ENCODE measurements at places on chromosomes 4 and X. TPM values are rescaled to one million over a fixed set of nuclear protein-coding genes. Genes with fewer than 3 reads are reported as not detected.

IL21 gene
- total RNA-seq: not detected

GRCh38 chr4:4361883-4362282, 25.0 kb upstream of the NSG1 start:
- H3K4me1 ChIP-seq: no peaks in the 10 kb centered on the region
- no peaks in the 10 kb centered on the region for H3K36me3 ChIP-seq
- H3K27me3 ChIP-seq: peaks cover 19% of the 10 kb centered on the region
- DNase-seq: no peak
- H3K4me3 ChIP-seq: no peak overlapping the region

SYN1 gene
- not detected for total RNA-seq

TBC1D8B gene
- 1.8 TPM for total RNA-seq

DNA sequence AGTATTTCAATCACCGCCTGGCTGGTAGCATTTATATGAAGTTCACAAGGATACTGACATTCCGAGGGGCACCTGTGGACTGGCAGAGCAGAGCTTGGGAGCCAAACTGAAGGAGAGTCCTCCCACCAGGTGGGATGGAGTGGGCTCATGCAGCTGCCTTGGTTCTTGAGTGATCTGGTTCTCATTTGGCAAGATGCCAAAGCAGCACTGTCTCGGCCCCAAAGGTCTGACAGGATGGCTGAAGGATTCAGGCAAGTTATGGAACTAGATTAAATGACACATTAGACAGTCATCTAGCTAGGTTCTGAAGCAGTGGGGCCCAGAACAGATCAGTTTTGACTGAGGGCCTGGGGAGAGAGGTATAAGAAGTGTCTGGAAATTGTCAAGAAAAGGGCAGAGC, 3.2 kb downstream of the FGF16 start:
- DNase-seq: no peak
- H3K27me3 ChIP-seq: no peaks in the 10 kb centered on the region
- no peaks in the 10 kb centered on the region for H3K36me3 ChIP-seq

GRCh38 chrX:110397339-110397738, 38.7 kb downstream of the RTL9 start:
- peak; percentile 36 for DNase-seq
- H3K4me3 ChIP-seq: no peak overlapping the region
- H3K36me3 ChIP-seq: no peaks in the 10 kb centered on the region
- peaks cover 51% of the 10 kb centered on the region for H3K4me1 ChIP-seq
- peak overlapping the region; percentile 56 for H3K27ac ChIP-seq
- H3K27me3 ChIP-seq: no peaks in the 10 kb centered on the region

DNA sequence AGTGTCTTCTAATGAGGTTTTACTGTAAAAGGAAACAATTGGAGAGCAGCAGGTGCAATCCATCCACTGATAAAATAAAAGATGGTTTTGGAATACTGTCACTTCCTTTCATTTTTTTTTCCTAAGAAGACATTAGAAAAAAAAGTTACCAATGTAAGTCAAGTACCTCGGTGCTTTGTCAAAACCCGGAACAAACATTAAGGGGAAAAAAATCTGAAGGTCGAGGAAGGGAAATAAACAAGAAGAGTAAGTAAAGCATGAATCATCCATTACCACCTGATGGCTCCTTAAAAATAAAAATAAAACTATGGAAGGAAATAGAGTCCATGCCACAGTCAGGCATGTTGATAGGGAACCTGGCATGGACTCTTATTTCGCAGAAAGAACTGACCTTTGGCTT, 15.3 kb upstream of the XPNPEP2 start:
- peaks cover 24% of the 10 kb centered on the region for H3K4me1 ChIP-seq
- peak; percentile 65 for DNase-seq
- H3K4me3 ChIP-seq: no peak overlapping the region

DNA sequence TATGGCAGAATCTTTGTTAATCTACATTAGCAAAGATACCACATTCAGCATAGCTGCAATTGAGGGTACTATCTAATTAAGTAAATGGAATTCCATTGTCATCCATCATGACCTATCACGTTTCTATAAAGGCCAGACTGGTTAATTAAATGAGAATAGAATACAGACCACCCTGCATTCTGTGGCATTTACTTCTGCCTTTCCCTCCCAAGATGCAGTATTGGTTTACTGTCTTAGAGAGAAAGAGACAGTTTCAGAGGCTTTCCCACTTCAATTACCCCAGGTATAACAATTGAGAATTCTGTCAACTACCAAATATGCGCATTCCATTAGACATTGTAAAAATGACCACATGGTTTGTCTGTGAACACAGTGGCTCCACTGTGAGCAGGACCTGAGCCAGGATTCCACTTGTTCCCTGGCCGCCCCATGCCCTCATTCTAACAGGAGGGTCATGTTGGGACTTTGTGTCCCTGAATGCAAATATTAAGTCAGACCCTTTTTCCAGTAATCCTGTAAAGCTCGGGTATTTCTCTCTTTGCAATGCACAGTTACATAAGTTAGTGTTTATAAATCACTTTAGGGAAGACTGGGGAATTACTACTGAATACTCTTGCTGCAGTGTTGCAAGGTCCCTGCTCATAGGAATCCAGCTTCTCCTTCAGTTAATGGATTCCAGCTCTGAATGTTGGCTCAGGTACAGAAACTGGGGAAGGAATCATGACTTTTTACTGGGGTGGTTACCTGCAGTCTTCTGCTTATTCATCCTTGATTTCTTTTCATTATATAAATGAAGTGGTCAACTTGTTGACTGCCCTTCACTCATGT, 261.0 kb downstream of the PDGFC start:
- peak; percentile 1 for DNase-seq
- no peak overlapping the region for H3K4me3 ChIP-seq
- no peaks in the 10 kb centered on the region for H3K36me3 ChIP-seq
- H3K27ac ChIP-seq: no peak overlapping the region
- H3K27me3 ChIP-seq: no peaks in the 10 kb centered on the region

RTL5 gene
- total RNA-seq: 0.23 TPM

FHIP1A gene
- total RNA-seq: 13.8 TPM

GRCh38 chrX:36504625-36505024, 503.5 kb upstream of the FAM47C start:
- no peaks in the 10 kb centered on the region for H3K27me3 ChIP-seq
- H3K4me3 ChIP-seq: no peak overlapping the region
- no peaks in the 10 kb centered on the region for H3K4me1 ChIP-seq
- no peak overlapping the region for H3K27ac ChIP-seq

CLNK gene
- total RNA-seq: not detected

DNA sequence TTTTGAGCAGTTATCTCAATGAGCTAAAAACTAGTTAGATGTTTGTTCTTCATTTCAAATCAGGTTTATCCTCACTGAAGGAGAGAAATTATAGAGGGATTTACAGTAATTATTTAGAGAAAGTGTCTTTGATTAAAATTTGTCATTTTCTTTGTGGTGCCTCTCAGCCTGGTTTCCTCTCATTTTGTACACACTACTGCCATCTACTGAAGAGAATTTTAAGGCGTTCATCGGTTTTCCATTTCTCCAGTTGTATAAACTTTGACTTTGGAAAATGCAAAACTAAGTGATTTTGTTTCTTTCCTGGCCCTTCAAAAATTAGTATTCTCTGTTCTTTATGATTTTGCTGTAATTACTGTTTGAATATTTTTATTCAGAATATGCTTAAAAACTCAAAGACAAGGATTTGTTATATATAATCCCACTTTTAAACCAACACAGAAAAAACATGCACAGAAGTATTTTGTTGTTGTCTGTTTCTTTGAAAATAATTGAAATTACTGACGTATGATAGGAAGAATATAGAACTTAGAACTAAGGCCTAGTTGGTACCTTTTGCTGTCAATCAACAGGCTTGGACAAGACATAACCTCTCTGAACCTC, 34.4 kb upstream of the ANXA3 start:
- no peaks in the 10 kb centered on the region for H3K4me1 ChIP-seq
- no peaks in the 10 kb centered on the region for H3K36me3 ChIP-seq
- H3K27me3 ChIP-seq: no peaks in the 10 kb centered on the region
- no peak overlapping the region for H3K27ac ChIP-seq
- H3K4me3 ChIP-seq: no peak overlapping the region
- DNase-seq: peak; percentile 61

PPP2R3B gene
- total RNA-seq: 35.2 TPM

- no peak overlapping the region for H3K4me3 ChIP-seq
- no peak for DNase-seq
- H3K4me1 ChIP-seq: no peaks in the 10 kb centered on the region
These were observed 21.5 kb downstream of the FHDC1 start for GRCh38 chr4:152957437-152958171.

MAGEA12 gene
- total RNA-seq: 0.23 TPM

CFP gene
- total RNA-seq: 0.12 TPM

DNA sequence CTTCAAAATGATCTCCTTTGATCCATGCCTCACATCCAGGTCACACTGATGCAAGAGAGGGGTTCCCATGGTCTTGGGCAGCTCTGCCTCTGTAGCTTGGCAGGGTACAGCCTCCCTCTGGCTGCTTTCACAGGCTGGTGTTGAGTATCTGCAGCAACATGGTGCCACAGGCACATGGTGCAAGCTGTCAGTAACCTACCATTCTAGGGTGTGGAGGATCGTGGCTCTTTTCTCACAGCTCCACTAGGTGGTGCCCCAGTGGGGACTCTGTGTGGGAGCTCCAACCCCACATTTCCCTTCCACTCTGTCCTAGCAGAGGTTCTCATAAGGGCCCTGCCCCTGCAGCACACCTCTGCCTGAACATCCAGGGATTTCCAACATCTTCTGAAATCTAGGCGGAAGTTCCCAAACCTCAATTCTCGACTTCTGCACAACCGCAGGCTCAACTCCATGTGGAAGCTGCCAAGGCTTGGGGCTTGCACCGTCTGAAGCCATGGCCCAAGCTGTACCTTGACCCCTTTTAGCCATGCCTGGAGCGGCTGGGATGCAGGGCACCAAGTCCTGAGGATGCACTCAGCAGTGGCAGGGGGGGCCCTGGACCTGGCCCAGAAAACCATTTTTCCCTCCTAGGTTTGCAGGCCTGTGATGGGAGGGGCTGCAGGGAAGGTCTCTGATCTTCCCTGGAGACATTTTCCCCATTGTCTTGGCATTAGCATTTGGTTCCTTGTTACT, 137.8 kb upstream of the NUDT6 start:
- DNase-seq: no peak
- H3K27ac ChIP-seq: no peak overlapping the region
- 0 out of 2 replicates have a peak, but pooled peaks cover 4% of the 10 kb centered on the region for H3K4me1 ChIP-seq
- H3K4me3 ChIP-seq: no peak overlapping the region
- H3K27me3 ChIP-seq: no peaks in the 10 kb centered on the region
- no peaks in the 10 kb centered on the region for H3K36me3 ChIP-seq

DNA sequence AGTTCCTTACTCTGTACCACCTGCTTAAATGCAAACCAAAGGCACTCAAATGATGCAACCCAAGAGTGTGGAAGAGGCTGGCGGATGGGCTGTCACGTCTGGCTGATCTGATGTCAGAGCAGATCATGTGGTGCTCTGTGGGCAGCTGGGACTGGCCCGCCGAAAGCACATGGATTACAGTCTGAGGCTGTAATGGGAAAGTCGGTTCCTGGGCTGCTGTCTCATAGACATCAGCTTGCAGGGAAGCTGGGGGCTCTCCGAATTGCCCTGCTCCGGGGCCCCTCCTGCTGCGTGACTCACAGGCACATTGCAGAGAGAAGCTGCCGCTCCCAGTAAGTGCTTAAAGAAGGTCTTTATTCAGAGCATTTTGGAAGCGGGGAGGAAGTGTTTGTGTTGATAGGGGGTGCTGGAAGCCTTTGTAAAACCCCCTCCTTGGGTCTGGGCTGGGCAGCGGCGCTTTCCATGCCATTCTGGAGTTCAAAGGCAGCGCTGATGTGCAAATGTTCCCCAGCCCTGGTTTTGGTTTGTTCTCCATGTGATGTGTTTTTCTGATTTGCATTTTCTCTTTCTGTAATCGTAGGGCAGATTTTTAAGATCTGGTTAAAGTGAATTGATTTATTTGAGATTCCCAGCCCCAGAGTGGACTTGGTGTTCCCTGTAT, 181.1 kb downstream of the LARP7 start:
- H3K36me3 ChIP-seq: no peaks in the 10 kb centered on the region
- no peaks in the 10 kb centered on the region for H3K27me3 ChIP-seq
- H3K4me3 ChIP-seq: peak overlapping the region; percentile 66
- H3K4me1 ChIP-seq: no peaks in the 10 kb centered on the region
- DNase-seq: peak; percentile 34
- H3K27ac ChIP-seq: no peak overlapping the region

DNA sequence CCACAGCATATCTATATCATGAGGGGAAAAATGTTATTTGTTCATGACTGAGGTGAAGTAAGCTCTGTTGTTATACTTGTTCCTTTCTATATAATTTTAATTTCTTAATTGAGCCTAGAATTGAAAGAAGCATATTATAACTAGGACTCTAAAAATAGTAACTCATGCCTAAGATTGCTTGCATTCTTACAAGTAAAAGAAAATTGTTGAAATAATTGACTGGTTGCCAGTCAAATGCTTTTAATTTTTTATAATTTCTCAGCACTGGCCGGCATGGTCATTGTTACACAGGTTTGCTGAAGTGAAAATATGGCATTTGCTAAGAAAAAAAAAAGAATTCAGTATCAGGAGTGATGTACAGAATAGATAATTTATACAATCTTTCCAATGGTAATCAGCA, 104.8 kb downstream of the GASK1B start:
- DNase-seq: no peak
- no peaks in the 10 kb centered on the region for H3K4me1 ChIP-seq
- no peaks in the 10 kb centered on the region for H3K27me3 ChIP-seq

CT45A10 gene
- total RNA-seq: not detected

- H3K4me1 ChIP-seq: no peaks in the 10 kb centered on the region
- DNase-seq: no peak
- no peak overlapping the region for H3K27ac ChIP-seq
- H3K36me3 ChIP-seq: no peaks in the 10 kb centered on the region
- H3K4me3 ChIP-seq: no peak overlapping the region
- H3K27me3 ChIP-seq: no peaks in the 10 kb centered on the region
These were observed 53.4 kb downstream of the CASP6 start for GRCh38 chr4:109649872-109650271.

GRCh38 chr4:24858550-24858949, 54.3 kb downstream of the CCDC149 start:
- no peak overlapping the region for H3K4me3 ChIP-seq
- H3K27ac ChIP-seq: no peak overlapping the region
- H3K4me1 ChIP-seq: peaks cover 12% of the 10 kb centered on the region
- peaks cover 4% of the 10 kb centered on the region for H3K36me3 ChIP-seq

DNA sequence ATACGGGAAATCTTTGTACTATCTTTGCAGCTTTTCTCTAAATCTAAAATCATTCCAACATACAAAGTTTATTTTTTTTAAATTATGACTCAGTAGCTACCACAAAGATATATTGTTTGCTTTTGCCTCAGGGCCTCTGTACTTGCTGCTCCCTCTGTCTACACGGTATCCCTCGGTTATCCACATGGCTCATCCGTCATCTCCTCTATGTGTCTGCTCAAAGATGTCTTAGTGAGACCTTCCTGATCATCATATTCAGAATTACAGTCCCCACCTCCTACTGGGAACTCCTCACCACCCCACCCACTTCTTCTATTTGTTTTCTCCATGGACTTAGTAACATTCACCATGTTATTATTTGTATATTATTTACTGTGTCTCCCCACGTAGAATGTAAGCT, 107.8 kb downstream of the PARM1 start:
- peaks cover 20% of the 10 kb centered on the region for H3K4me1 ChIP-seq
- no peak overlapping the region for H3K27ac ChIP-seq
- H3K36me3 ChIP-seq: no peaks in the 10 kb centered on the region
- H3K27me3 ChIP-seq: no peaks in the 10 kb centered on the region
- peak; percentile 59 for DNase-seq
- H3K4me3 ChIP-seq: no peak overlapping the region

- H3K36me3 ChIP-seq: no peaks in the 10 kb centered on the region
- H3K27ac ChIP-seq: no peak overlapping the region
- DNase-seq: no peak
- H3K27me3 ChIP-seq: no peaks in the 10 kb centered on the region
These were observed 27.5 kb upstream of the BBS12 start for GRCh38 chr4:122705009-122705408.

GRCh38 chrX:23727206-23727605, 15.9 kb downstream of the ACOT9 start:
- H3K4me1 ChIP-seq: no peaks in the 10 kb centered on the region
- no peak for DNase-seq
- H3K27ac ChIP-seq: no peak overlapping the region

BTK gene
- not detected for total RNA-seq
